Caki2 (cell line): ENCODE measurements at places on chromosomes 1 and 21. TPM values are rescaled to one million over a fixed set of nuclear protein-coding genes. Genes with fewer than 3 reads are reported as not detected.

GRCh38 chr1:151324390-151324930 is 2.8 kb downstream of the PI4KB start:
- no peak for DNase-seq

DNA sequence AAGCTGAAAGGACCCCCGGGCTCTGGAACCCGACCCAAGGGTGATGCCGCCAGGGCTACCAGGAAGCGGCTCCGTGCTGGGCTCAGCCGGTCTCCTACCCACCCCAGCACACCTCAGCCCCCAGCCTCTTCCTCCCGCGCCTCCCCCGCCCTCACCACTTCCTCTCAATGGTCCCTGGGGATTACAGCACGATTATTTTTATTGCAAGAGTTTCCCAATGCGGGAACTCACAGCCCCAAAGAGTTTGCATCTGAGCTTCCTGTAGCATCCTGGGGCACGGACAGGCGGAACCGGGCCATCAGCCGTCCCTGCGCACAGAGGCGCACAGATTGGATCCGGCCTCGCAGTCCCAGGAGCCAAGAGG is 8.7 kb upstream of the SLX9 start:
- no peak for DNase-seq

DNA sequence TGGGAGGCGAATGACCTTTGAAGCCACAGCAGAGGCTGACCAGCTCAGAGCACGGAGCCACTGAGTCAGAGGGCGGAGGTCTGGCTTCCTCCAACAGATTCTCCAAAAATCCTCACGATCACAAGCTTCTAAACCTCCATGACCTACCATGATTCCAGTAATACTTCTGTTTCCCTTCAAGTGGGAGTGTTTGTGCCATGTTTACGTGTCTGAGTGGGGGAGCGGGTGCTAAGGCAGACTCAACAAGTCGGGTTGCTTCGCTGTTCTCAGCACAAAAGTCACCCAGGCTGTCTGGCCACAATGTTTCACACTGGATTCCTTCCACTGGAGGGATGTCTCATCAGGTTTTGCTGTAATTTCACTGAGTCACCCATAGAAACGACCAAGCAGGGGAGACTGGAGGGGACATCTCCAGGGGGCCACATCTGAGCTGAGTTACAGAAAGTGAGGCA is 86.2 kb downstream of the SLC66A1 start:
- peak; percentile 22 for DNase-seq

DNA sequence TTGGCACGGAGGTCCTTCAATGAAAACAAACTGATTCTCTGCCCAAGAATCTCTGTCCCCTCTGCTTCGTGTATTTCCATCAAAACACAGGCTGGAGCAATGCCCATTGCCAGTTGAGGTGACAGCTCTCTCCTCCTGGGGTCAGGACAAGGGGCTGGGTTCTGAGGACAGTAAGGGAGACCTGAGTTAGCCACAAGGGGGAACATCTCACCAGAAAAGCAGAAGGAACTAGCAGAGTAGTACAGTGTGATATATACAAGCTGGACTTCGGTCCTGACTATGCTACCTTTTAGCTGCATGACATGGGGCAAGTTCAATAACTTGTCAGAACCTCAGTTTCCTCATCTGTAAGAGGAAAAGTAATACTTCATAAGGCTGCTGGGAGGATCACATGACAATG is 50.3 kb downstream of the SYT2 start:
- DNase-seq = no peak

Gene MPL
- not detected in 2 replicates for total RNA-seq

Gene RIPK4
- total RNA-seq = 41.2 and 42.2 TPM in 2 replicates

- no peak for DNase-seq
Measured at GRCh38 chr21:44382536-44382935, 29.1 kb downstream of the TRPM2 start.

DNA sequence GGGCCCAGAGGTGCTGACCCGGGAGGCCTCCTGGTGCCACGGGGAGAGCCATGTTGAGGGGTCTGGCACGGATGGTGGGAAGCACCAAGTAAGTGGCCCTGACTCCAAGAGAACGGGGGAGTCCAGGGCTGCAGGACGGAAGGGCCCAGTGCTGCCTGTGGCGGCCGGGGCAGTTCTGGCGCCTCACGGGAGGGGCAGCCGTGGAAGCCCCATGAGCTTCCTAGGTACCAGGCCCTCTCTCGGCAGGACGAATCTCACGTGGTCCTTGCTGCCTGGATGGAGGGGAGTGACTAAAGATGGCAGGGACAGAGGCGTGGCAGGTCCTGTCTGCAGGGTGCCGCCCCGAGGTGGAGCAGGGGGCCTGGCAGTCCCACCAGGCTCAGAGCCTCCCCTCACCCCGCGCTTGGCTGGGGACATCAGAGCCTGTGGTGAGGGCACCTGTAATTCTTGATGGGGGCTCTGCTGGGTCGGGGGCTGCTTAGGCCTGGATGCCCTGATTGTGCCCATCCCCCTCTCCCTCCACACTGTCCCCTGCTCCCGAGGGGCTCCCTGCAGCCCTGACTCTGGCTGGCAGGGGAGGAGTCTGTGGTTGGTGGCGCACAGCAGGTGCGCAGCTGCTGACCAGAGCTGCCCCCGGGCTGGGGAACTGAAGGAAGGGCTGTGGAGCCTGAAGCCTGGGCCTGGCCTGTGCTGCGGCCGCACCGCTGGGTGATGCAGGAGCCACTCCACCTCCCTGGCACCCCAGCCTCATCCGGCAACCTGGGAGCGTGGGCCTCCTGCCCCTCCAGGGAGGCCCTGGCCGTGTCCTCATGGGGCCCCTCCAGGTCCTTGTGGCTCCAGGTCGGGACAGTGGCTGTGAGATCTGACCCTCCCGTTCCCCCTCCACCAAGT is 31.4 kb downstream of the POFUT2 start:
- no peak for DNase-seq

DNA sequence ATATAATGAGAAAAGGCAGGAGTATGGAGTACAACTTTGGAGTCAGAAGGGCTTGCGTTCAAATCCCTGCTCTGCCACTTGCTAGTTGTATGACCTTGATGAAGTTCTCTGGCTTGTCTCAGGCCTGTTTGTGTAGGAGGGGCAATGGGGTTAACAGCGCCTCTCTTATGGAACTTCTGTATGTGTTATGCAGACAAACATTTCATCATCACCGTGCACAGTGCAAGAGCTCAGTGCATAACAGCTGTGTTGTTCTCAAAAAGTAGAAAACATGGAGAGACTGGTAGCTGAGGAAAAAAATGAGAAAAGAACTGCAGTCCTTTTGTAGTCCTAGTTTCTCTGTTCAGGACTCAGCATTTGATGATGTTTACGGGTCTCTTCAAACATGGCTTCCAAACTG is 10.4 kb upstream of the ZNF648 start:
- no peak for DNase-seq

DNA sequence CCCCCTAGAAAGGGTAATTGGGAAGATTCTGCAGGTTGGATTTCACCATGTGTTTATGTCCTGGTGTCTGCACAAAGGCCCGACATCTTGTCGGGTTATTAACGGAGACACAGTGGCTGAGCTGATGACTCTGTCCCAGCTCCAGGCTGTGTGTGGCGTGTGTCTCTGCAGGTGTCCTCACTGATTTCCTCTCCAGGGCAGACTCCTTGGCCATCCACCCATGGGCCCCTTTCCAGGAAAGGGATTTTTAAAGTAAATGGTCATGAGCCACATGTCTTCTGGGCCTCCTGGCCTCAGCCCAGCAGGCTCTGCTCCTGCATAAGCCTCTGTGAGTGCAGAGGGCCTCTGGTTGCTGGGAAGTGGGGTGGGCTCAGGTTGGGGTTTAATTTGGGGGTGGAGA is 418.7 kb upstream of the VAMP3 start:
- DNase-seq = no peak

DNA sequence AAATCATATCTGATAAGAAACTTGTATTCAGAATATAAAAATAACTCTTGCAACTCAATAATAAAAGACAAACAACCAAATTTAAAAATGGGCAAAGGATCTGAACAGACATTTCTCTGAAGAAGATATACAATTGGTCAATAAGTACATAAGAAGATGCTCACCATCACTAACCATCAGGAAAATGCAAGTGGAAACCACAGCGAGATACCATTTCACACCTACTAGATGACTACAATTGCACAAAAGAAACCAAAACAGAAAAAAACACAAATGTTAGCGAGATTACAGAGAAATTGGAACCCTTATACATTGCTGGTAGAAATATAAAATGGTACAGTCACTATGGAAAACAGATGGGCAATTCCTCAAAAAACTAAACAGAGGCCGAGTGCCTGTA is 11.5 kb upstream of the ZNF683 start:
- DNase-seq = no peak

DNA sequence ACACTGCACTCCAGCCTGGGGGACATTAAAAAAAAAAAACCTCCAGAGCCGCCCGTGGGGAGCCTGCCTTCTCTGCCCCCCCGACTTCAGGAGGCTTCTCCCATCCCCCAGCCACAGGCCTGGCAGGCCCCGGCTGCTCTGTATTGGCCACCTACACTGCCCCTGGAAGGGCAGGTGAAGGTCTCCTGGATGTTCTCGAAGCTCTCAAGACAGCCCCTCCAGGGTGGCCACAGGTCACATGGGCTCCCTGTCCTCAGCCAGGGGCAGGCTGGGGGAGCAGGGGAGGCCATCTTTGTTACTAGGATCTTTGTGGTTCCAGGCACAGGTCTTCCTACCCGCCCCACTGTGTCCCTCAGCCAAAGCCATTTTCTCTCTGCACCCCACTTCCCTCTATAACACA is 32.8 kb downstream of the PADI6 start:
- DNase-seq = no peak

DNA sequence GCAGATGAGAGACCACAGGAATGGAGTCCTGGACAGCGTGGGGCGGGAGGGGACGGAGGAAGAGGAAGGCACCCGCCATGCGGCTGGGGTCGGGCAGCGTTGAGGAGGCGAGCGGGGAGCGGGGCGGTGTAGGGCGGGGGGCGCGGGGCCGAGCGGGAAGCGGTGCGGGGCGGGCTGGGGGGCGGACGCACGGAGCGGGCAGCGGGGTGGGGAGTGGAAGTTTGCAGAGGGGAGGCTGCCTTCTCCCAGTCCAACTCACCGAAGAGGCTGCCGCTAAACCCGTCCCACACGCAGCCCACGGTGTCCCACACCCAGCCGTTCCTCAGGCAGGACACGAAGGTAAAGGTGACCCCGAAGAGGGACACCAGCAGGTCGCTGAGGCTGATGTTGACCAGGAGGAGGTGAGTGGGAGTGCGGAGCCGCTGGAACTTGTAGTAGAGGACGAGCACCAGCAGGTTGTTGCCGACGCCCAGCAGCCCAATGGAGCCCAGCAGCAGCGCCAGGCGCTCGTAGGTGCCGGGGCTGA is 483 bp downstream of the CHML start:
- peak; percentile 66 for DNase-seq

GRCh38 chr1:17881761-17882160 is 126.6 kb downstream of the ACTL8 start:
- DNase-seq = no peak

Gene AURKAIP1
- total RNA-seq = 130 and 178 TPM in 2 replicates

DNA sequence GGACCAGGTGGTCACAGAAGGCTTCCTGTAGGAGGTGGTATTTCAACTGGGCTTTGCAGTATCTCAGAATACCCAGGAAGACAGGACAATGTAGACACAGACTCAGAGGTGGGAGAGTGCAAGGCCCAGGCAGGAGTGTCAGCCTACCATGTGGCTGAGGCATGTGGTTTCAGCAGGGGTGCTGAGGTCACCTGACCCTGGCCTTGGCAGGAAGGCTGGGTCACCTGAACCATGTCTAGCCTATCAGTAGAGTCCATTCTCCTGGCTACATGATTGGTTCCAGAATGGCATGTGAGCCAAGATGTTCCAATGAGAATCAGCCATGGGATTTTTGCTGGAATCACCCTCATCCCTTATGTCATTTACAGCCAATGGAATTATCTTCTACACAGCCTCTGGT is 169.4 kb downstream of the ACTL8 start:
- DNase-seq = no peak

DNA sequence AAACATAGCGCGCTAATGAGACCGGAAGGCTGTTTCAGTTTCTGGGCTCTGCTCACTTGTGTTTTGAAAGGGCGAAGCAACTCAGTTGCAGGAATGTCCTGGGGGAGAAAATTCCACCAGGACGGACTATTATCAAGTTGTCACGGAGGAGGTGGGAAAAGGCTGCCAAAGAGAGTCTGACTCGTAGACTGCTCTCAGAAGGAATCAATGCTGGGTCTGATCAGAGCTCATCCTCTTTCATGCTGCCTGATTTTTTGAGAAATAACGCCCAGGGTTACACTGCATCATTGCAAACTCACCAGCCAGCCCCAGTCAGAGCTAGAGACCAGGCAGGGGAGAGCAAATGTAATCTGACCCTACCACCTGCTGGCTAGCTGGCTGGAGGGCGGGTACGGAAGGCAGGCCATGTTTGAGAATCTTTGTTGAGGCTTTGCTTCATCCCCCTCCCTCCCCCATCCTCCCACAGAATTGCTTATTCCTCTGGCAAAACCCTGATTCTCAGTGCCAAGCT is 36.4 kb upstream of the BCL9 start:
- no peak for DNase-seq

DNA sequence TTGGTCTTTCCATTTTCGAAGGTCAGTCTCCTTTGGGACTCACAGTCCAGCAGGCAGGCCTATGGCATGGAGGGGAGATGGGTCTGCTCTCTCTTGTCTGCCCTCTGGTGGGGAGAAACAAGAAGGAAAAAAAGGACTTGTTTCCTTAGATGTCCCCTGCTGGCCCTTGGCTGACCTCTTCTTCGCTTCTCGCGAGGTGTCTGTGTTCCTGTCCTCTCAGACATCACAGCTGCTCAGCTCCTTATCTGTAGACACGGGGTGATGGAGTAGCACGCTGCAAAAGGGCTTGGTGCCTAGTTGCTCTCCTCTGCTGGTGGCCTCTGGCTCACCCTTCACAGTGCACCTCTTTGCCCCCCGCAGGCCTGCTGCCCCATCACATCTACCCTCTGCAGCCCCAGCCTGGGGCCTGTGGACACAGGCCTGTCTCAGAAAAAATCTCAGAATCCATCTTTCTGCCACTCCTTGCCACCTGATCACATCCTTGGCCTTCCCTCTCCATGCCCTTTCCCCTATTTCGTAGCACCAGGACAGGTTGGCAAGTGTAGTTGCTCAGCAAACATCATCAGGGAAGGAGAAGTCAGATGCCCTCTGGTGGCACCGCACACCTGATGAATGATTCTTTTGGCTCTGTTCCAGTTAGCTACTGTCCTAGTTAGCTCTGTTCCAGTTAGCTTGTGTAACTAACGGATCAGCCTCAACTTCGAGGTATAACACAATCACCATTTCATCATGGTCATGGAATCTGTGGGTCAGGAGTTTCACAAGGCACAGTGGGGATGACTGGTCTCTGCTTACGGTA is 18.7 kb upstream of the AK2 start:
- DNase-seq = peak; percentile 71

DNA sequence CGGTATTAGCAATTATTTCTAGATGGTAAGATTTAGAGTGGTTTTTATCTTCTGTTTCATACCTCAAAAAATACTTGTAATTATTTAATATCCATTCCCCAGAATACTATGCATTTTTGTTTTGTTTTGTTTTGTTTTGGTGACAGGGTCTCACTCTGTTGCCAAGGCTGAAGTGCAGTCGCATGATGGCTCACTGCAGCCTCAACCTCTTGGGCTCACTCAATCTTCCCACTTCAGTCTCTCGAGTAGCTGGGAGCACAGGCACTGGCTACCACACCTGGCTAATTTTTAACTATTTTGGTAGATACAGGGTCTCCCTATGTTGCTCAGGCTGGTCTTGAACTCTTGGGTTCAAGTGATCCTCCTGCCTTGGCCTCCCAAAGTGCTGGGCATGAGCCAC is 252.7 kb downstream of the AKT3 start:
- no peak for DNase-seq

GRCh38 chr1:8631163-8631562 is 186.3 kb downstream of the RERE start:
- no peak for DNase-seq

Gene KCNJ9
- total RNA-seq = not detected in 2 replicates

- no peak for DNase-seq
Measured at GRCh38 chr1:171127501-171127900, 36.8 kb downstream of the FMO3 start.

Gene RGS8
- total RNA-seq = not detected in 2 replicates

GRCh38 chr1:19643121-19643520 is 990 bp upstream of the NBL1 start:
- peak; percentile 66 for DNase-seq
